ENCODE measurements at places on chromosomes 12 and 14.
A peak's percentile ranks its signal among the peaks of the same experiment; 100 is the strongest.

GRCh38 chr12:58893495-58893894 lies 26.8 kb downstream of the LRIG3 start:
- no peak for DNase-seq

DNA sequence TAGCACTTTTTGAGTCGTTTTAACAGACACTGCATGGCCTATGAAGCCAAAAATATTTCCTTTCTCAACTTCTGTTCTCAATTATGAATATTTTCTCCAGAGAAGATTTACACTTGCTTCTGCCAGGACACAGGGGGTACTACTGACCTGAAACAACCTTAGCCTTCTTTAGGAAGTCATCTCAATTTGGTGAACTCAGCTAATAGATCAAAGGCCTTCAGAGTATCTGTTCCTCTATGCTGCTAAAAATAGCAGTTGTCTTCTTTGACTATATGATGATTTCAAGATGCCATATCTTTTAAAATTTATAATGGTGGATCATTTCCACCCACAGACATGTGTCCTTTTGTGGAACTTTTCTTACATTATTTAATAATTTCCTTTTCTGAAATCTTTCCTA lies 14.0 kb upstream of the NDUFA12 start:
- no peak for DNase-seq

- DNase-seq = no peak
Measured at GRCh38 chr14:72500234-72500838, 393.6 kb downstream of the DPF3 start.

DNA sequence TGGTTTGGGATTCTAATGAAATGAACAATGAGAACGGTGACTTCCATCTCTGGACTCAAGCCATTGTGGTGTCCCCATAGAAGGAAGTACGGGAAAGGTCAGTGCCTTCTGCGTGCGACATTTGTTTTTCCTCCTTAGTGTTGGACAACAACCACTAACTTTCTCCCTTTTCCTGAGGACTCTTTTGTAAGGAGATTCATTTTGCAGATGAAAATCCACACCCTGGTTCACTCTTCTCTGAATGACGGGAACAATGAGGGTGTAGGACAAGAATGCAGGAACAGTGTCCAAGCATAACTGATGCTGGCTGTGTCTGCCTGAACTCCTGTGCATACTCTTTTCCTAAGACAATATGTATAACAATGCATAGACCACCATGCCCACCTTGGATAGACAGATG lies 176.4 kb downstream of the STXBP6 start:
- no peak for DNase-seq

GRCh38 chr12:68356060-68356695 lies 24.0 kb upstream of the MDM1 start:
- no peak for DNase-seq

DNA sequence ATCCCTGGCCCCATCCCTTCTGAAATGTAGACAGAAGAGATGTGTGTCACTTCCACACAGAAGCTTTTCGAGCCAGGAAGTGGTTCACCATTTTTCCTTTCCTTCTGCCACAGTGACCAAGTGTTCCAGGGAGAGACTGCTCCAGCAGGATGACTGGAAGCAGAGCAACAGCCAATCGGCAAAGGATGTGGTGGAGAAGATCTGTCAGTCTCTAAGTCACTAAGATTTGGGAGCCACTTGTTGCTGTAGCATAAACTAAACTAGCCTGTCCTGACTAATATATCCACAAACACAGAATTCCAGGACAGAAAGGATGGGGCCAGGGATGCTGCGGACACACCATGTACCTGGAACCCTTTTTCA lies 42.9 kb downstream of the DUSP6 start:
- no peak for DNase-seq

DNA sequence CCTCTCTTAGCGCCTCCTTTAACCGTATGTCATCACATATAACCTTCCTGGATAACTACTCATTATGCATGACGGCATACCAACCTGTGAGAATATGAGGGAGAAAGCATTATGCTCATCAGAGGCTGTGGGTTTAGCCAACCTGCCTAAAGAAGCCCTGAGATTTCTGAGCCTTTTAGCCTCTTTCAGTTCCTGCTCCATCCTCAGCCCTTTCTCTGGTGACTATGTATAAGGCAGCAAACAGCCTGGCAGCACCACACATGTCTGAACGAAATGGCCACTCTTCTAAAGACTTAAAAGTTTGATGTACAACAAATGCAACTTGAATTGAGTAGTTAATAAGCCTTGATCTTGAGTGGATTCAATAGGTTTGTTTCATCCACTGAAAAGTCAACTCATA lies 64.8 kb upstream of the SOX5 start:
- no peak for DNase-seq

DNA sequence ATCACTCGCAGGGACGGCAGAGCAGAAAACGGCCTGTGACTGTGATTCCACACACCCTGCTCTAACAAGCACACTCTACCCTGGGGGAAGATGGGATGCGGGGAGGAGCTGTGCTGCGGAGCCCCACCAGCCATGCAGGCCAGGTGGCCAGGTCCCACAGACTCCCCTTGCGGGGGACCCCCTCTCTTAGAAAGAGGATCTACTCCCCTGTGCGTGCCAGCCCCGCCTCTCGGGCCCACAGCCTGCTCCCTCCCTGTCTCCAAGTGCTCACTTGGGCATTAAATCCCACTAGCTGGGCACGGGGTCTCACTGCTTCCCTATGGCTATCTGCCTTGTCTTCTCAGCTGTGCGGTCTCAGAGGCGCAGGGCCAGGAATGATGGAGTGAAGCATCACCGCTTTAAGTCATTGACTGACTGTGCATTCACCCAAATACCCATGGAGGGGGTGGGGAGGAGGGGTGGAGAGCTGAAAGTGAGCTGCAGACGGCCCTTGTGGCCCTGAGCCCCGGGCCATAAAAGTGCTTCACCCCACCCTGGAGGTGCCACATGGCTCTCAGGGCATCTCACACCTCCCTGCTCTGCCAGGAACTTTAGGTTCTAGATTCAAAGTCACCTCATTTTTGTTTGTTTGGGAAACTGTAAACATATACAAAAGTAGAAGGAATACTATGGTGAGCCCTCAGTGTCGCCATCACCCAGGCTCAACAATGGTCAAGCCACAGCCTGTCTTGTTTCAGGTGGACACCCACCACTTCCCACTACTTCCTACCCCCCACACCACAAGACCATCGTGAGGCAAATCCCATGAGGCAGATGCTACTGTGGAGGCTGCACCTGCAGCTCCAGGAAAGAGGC lies 9.4 kb downstream of the STX2 start:
- DNase-seq = no peak

DNA sequence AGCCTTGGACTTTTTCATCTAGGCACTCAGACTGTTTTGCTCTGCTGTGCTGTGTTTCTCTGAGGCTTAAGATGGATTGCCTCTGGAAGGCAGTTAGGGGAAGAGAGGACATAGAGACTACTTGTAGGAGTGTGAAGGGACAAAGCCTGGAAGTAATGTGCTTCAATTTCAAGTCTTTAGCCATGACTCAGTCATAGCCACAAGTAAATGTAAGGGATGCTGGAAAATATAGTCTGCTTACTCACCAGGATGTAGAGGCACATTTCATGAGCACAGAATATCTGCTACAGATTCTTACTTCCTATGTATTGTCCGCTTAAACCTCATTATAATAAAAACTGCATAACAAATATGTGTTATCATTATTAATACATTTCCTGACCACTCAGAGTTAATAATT lies 794.3 kb upstream of the NOVA1 start:
- no peak for DNase-seq

DNA sequence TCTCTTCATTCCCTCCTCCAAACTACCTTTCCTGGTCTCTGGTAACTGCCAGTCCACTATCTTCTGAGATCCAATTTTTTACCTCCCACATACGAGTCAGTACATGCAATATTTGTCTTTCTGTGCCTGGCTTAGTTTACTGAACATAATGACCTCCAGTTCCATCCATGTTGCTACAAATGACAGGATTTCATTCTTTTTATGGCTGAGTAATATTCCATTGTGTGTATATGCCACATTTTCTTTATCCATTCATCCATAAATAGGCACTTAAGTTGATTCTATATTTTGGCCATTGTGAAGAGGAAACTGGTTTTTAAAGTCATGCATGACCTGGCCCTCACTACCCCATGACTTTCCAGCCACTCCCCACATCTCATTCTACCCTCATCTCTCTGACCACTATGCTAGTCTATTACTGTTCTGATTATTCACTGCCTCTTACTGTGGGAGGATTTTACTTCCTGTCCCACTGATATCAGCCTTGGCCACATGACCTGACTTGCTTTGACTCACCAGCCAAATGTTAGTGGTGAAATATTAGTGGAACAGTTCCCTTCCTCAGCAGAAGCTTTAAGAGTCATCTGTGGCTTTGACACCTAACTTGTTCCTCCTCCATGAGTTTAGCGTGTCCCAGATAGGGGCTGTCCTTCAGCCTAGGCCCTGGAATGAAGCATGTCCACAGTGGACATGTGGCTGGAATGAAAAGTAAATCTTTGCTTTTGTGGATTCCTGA lies 52.2 kb downstream of the GOLGA5 start:
- DNase-seq = peak; percentile 40

GRCh38 chr14:87810711-87811110 lies 182.3 kb downstream of the GALC start:
- no peak for DNase-seq

DNA sequence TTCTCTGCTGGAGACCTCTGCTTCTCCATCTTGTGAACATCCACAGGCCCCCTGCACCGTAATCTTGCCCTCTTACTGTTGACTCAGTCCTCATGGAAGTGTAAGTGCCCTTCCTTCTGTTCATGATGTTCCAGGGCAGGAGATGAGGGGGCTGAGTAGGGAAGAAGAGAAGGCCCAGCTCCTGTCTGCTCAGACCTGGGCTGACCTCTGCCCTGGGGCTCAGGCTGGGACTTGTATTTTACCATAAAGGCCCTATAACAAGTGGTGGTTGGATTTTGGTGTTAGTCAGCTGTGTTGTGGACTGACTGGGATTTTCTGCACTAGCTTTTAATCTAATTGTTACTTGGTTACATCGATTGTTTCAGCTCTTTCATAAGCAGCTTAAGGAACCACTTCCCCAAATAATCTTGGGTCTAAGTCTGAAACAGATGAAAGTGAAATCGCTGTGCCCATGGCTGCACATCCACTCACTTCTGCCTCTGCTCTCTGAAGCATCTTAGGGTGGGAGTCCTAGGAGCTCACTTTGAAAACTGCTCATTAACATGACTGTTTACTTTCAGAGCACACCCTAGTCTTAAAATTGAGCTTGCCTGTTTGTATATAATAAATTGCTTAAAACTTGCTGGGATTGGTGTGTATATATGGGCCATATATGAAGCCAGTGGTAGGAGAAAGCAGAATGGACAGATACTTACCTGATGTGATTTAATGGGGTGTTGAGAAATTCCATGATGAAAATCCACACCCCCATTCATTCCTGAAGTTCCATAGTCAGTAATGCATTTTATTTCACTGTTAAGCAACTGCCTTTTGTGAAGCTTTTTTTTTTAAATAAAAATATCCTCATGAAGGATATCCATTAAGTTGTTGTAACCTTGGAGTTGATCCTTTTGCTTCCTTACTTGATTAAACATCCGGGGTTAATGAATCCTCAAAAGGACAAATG lies 17.7 kb downstream of the C12orf71 start:
- no peak for DNase-seq

GRCh38 chr14:102819747-102820330 lies 42.6 kb downstream of the TRAF3 start:
- DNase-seq = peak; percentile 44

GRCh38 chr12:94240171-94240570 lies 91.8 kb downstream of the PLXNC1 start:
- DNase-seq = no peak

DNA sequence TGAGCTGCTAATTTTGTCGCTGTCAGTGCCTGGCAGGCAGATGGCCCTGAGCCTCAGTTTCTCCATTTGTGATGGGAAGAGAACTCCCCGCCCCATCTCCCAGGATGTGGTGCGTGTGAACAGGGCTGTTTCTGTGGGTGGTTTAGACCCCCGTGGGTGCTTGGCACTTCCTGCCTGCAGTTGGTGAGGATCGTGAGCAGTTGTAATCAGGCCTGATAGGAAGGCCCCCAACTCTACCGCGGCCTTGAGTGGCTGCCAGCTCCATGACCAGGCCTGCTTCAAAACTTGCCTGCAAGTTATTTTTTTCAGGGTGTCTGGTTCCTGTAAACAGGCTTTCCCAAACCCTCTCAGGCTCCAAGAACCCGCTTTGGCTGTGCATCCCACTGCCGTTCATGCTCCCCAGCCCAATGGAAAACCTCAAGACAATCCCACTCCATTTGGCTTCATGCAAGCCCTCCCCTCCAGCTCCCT lies 138.4 kb downstream of the ZFP36L1 start:
- DNase-seq = no peak

- DNase-seq = no peak
Measured at GRCh38 chr12:93636708-93637107, 40.5 kb upstream of the CRADD start.

DNA sequence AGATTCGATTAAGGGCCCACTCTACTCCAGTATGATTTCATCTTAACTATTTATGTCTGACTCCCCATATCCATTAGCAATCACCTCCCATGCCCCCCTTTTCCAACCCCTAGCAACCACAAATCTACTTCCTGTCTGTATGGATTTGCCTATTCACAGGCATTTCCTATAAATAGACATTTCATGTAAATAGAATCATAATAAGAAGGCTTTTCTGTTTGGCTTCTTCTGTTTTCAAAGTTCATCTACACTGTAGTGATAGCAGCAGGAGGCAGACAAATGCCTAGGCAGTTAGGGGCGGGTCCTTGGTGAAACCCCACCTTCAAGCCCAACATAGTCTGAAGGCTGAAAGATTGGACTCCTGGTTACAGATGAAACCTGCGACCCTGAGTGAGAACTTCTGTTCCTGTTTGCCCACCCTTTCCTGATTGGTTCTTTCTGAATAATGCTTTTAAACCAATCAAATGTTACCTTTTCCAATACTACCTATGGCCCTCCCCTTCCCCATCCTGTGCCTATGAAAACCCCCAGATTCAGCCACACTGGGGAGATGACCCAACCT lies 62.1 kb upstream of the HECTD1 start:
- DNase-seq = no peak

- no peak for DNase-seq
Measured at GRCh38 chr14:38199739-38200138, 8.0 kb upstream of the SSTR1 start.

Data from activated T-cell treated with anti-CD3 and anti-CD28 coated beads, Interleukin-2, amount 50 U/mL, for 72 hours (primary cell).